ENCODE measurements at places on chromosomes 3 and 15. TPM values are rescaled to one million over a fixed set of nuclear protein-coding genes. Genes with fewer than 3 reads are reported as not detected.

- DNase-seq: no peak
These were observed 59.3 kb downstream of the CEP152 start for GRCh38 chr15:48751595-48751994.

Gene MGLL
- total RNA-seq: 103 TPM

Gene CLDN18
- total RNA-seq: 0.26 TPM

- no peak for DNase-seq
These were observed 6.0 kb downstream of the PRKCI start for GRCh38 chr3:170228093-170228766.

GRCh38 chr15:34341381-34342212 is 1.3 kb downstream of the NOP10 start:
- DNase-seq: no peak

- no peak for DNase-seq
These were observed 126.0 kb downstream of the FMN1 start for GRCh38 chr15:33068511-33068990.

GRCh38 chr15:31241888-31242522 is 84.6 kb upstream of the KLF13 start:
- no peak for DNase-seq

DNA sequence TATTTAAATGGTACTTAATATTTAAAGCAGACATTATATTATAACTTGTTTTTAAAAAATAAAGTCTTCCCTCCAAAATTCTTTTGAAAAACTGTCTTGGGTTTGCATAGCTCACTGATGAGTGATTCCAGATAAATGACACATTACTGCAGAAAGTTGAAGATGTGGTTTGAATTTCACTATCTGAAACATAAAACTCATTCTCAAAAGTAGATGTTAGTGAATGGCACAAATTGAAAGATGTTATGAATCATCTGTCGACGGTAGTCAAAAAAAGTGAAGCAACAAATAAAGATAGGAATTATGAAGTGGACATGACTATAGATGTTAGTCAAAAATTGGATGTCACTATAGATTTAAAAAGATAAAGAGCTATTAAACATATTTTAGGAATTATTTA is 280.5 kb downstream of the GAP43 start:
- no peak for DNase-seq

- DNase-seq: no peak
These were observed 126.1 kb downstream of the SERPINI1 start for GRCh38 chr3:167861649-167862048.

DNA sequence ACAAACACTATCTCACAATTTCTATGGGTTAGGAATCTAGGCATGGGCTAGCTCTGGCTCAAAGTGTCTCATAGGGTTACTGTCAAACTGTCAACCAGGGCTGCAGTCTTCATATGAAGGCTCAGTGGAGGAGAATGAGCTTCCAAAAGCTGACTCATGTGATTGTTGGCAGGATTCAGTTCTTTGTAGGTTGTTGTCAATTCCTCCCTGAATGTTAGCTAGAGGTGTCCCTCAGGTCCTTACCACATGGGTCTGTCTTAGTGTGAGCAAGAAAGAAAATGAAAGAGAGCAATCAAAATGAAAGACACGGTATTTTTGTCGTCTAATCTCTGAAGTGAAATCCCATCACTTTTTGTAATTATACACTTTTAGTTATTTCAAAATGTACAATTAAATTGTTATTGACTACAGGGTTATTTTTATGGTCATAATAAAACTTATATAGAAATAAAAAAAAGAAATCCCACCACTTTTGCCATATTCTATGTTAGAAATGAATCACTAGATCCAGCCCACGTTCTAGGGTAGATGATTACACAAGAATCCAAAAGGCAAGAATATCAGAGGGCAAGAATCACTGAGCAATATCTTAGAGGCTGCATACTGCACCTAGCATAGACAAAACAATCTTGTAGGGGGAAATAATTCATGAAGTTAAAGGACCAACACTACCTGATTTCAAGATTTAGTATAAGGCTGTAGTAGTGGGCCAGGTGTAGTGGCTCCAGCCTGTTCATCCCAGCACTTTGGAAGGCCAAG is 8.4 kb downstream of the ACSBG1 start:
- peak; percentile 49 for DNase-seq

Gene TERB2
- not detected for total RNA-seq

DNA sequence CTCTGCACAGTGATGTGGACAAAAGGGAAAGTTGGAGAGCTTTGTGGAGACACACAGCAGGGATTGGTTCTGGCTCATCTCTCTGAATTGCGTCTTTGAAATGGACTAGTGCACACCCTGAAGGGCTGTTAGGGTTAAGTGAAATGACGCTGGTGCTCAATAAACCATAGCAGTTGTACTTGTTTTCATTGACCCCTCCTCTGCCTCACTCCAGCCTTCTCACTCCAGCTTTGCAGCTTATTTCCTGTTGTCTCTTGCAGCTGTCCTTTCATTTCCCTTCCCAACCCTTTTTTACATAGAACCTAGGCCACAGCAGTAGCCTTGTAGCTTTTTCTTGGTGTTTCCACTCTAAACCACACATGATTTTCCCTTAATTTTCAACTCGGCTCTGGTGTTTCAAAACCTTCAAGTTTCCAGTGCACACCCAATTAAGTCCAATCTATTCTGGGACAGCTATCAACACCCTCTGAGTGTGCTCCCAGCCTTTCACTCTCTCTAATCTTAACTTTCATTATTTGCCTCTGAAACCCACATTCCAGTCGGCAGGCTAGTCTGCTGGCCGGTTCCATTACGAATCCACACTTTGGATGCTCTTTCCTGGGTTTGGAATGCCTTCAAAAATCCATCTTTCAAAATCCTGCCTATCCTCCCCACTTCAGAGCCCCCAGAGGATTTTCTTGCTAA is 6.4 kb downstream of the C3orf52 start:
- DNase-seq: no peak

DNA sequence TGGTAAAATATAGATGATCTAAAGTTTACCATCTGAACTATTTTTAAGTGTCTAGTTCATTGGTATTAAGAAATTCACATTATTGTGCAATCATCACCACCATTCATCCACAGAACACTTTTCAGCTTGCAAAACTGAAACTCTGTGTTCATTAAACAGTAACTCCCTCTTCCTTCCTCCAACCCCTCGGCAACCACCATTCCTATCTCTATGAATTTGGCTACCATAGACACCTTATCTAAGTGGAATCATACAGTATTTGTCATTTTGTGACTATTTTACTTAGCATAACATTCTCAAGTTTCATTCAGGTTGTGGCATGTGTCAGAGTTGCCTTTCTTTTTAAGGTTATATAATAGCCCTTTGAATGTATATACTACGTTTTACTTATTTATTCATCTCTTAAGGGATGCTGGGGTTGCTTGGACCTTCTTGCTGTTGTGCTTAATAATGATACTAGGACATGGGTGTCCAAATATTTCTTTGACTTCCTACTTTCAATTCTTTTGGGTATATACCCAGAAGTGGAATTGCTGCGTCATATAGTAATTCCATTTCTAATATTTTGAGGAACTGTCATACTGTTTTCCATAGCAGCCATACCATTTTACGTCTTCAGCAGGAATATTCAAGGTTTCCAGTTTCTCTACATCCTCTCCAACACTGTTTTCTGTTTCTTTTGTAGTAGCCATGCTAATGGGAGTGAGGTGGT is 20.9 kb downstream of the KAT2B start:
- no peak for DNase-seq

DNA sequence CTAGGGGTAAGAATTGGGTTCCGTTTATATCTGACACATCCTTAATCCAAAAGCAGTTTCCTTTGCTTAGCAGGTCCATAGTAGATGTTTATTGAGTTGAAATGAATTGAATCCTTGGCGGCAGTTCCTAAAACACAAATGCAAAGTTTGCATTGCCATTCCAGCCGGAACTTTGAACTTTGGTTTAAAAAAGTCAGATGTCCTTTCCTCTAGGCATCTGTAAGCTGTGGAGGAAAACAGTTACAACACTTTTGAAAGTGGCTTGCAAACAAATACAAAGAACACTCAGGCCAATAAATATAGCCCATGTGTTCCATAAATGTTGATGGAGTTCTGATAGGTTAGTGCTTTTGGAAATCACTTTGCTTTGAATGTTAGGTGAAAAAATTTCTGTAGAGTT is 374.7 kb upstream of the RARB start:
- no peak for DNase-seq

- no peak for DNase-seq
These were observed 98.9 kb upstream of the PIAS1 start for GRCh38 chr15:67955252-67955651.

GRCh38 chr3:123044981-123045763 is 17.6 kb upstream of the SEMA5B start:
- no peak for DNase-seq

All from GM12878 (cell line).